ENCODE measurements at places on chromosomes 2 and 18.

GRCh38 chr2:27323596-27324285 is 844 bp upstream of the MPV17 start:
- DNase-seq, result no peak

DNA sequence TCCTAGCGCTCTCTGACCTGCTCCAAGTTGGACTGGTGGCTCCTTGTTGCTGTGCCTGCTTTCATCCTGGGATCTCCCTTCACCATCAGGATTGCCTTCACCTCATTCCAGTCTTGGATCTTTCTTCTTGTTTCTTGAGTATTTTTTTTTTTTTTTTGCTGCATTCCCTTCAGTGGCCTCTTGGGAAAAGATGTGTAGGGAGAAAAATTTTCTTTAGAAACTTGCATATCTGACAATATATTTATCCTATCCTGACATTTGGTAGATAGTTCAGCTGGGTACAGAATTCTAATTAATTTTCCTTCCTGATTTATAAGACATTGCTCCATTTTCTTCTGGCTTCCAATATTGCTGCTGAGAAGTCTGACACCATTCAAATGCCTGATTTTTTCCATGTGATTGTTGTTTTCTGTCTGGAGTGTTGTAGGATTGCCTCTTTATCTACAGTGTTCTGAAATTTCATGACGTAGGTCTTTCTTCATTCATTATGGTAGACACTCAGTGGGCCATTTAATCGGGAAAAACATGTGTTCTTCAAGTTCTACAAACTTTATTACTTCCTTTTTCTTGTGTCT is 23.0 kb upstream of the IL1A start:
- no peak for DNase-seq

GRCh38 chr2:174916270-174916930 is 88.8 kb downstream of the CHN1 start:
- no peak for DNase-seq

DNA sequence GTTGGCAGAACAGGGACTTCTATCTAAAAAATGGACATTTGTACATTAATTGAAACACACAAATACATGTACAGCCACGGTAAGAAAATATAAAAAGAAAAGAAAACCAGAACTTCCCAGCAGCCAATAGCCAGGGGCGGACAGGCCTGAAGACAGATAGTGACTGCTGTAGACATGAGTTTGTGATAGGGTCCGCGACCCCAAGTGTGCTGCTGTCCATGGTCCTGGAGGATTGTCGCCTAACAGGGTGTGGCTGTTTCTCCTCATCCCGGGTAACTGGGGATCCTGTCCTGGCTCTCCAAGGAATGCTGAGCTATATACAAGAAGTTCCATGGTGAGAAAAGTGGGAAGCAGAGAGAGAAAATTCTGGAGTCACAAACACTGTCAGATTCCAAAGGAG is 266.5 kb upstream of the SALL3 start:
- DNase-seq, result no peak

GRCh38 chr2:191512874-191513273 is 165.1 kb upstream of the NABP1 start:
- no peak for DNase-seq

- DNase-seq, result no peak
Measured at GRCh38 chr18:62898359-62898758, 183.0 kb downstream of the PHLPP1 start.

- DNase-seq, result no peak
Measured at GRCh38 chr2:97951155-97951680, 44.5 kb downstream of the TMEM131 start.
